ENCODE measurements at places on chromosomes 2 and 18. TPM values are rescaled to one million over a fixed set of nuclear protein-coding genes. Genes with fewer than 3 reads are reported as not detected.

DNA sequence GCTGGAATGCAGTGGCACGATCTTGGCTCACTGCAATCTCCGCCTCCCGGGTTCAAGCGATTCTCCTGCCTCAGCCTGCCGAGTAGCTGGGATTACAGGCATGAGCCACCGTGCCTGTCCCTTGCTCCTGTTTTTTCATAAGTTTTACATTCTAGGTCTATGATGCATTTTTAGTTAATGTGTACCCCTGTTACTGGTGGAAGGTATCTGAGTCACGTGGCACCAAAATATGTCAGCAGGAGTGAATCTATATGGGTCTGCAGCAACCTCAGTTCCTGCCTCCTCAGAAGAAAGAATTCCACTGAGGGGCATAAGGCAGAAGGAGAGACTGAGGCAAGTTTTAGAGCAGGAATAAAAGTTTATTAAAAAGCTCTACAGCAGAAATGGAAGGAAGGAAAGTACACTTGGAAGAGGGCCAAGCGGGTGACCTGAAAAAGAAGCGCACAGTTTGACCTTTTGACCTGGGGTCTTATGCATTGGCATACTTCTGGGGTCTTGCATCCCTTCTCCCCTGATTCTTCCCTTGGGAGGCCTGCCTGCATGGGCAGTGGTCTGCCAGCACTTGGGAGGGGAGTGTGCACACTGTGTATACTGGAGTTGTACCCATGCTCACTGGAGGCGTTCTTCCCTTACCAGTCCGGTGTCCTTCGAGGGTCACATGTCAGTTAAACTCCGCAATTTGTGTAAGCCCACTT is 1.1 kb upstream of the MFSD2B start:
- H3K36me3 ChIP-seq: no peaks in the 10 kb centered on the region
- H3K27ac ChIP-seq: no peak overlapping the region
- no peaks in the 10 kb centered on the region for H3K27me3 ChIP-seq
- peaks cover 12% of the 10 kb centered on the region for H3K4me1 ChIP-seq
- DNase-seq: no peak
- H3K4me3 ChIP-seq: no peak overlapping the region

DNA sequence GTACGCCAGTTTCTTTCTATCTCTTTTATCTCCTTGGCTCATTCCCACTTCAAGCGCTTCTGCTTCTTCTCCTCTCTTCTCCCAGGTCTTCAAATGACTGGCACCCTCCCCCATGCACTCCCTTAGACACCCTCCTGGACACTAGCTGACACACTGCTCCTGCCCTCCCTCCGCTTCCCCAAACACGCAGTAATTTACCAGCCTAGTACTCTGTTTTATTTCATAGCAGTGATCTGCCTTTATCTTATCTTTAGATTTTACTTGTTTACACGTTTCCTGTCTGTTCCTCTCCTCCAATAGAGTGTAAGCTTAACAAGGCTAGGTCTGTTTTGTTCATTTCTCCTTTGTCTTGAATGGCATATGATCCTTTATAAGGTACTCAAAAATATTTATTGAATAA is 93.9 kb downstream of the SCN3A start:
- no peak overlapping the region for H3K4me3 ChIP-seq
- H3K27me3 ChIP-seq: no peaks in the 10 kb centered on the region
- H3K36me3 ChIP-seq: no peaks in the 10 kb centered on the region
- no peaks in the 10 kb centered on the region for H3K4me1 ChIP-seq
- no peak overlapping the region for H3K27ac ChIP-seq

DNA sequence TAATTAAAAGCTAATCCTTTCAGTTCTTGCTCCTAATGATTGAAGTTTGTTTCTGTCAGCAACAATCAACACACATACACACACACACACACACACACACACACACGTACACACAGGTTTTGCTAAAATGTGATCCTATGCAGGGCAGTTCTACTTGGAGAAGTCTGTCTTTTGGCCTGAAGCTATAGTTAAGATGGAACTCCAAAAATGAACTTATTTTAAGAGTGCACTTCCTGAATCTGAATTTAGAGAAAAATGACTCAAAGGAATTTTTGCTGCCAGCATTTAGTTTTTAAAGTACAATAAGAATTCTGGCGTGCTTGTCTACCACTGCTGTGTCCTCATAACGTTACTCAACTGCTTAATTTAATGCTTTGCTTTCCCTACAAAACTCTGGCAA is 6.6 kb downstream of the GALNT5 start:
- DNase-seq: no peak
- no peaks in the 10 kb centered on the region for H3K27me3 ChIP-seq
- no peak overlapping the region for H3K27ac ChIP-seq
- no peaks in the 10 kb centered on the region for H3K36me3 ChIP-seq
- peaks cover 6% of the 10 kb centered on the region for H3K4me1 ChIP-seq

The AKAIN1 gene
- not detected for total RNA-seq

DNA sequence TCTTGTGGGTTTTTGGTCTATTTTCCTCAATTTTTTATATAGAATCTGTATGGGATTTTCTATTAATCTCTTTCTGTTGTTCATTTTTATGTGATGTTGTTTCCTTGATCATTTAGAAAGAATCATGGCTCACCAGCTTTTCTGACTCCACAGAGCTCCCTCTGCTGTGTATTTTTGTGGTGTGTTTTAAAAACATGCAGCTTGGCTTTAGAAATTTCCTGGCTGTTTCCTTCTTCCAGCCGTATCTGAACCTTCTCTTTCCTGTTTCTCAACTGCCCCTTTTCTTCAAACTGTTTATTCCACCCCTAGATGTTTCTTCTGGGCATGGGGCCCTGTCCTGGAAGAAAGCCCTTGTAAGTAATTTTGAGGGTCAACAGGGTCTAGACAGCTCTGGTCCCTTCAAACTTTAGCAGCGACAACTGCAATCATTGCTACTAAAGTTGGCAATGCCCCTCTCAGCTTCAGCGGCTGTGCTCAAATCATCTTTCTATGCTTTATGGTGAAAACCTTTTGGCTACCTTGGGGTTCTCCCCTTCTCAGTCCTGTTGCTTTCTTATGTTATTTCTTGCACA is 17.6 kb upstream of the COPS8 start:
- no peaks in the 10 kb centered on the region for H3K27me3 ChIP-seq
- no peaks in the 10 kb centered on the region for H3K4me1 ChIP-seq
- no peak for DNase-seq
- H3K4me3 ChIP-seq: no peak overlapping the region

The ABCG8 gene
- total RNA-seq: not detected

Data from tibial nerve (tissue), 4 donors.